PC-9 (cell line): ENCODE measurements at places on chromosomes 2 and 18.

DNA sequence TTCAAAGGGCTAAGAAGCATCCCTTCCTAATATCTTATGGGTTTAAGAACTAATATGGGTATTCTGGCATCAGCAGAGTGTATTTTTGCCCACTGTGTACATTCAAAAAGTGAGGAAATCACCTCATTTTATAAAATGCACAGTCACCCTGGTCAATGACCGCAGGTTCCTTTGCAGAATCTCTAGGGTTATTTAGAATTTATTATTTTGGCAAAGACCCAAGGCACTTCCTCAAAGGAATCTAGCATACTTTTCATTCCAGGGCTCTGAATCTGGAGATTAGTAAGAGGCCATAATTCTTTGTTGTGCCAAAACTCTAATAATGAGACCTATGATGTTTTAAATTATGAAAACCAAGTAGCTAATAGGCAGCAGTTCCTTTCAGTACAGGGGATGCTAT, 27.2 kb upstream of the CDH2 start:
- peak; percentile 66 for DNase-seq

DNA sequence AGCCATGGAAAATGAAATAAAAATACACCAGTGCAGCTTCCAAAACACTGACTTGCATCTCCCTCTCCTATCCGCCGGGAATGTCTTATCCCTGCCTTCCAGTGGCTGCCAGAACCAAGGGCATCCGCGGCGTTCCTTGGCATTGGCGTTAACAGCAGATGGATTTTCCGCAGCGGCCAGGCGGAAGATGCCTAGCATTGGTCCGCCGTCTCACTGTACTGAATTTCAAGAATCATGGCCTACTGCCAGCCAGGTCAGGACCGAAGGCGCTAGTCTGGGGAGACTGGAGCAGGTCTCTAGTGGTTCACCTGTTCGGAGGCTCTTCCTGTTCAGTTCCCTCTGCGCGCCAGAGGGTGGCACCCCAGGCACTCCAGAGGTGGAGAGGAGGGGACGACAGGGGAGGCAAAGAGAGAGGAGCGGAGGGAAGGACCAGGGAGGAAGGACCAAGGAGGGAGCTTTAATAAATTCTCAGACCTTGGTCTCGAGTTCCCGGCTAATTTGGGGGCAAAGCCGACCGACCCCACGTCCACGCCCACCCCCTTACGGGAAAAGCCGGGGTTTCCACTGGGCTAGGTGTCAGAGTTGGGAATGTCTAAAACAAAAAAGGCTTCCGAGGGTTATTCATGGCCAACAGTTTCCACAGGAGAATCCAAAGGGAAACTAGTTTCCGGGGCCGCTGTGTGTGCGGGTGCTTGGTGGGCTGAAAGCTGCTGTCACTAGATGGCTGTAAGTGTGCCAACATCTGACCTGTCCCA, 3.7 kb upstream of the BCL2L11 start:
- no peak for DNase-seq

GRCh38 chr18:36083729-36084128, 16.4 kb upstream of the RPRD1A start:
- no peak for DNase-seq

GRCh38 chr2:202605174-202605573, 29.6 kb upstream of the FAM117B start:
- no peak for DNase-seq

- no peak for DNase-seq
Observed at GRCh38 chr2:1749489-1750119, 5.3 kb upstream of the PXDN start.

DNA sequence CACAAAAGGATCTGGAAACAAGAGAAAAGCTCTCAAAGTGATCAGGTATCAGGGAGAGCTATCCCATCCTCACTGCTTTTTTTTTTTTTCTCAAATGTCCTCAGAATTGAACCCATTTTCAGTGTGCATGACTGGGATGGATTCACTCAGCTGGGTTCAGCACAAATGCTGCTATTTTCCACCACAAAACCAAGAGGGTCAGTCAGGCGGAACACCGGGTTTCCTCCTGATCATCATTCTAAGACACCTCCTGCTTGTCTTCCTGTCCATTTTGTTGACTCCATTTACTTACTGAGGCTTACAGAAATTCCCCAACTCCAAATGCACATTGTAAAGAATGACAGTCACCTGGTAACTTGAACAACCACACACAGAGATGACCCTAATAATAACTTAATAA, 39.9 kb downstream of the CYRIA start:
- no peak for DNase-seq

- no peak for DNase-seq
Observed at GRCh38 chr2:121272596-121272995, 12.4 kb downstream of the TFCP2L1 start.

- peak; percentile 86 for DNase-seq
Observed at GRCh38 chr18:9017167-9017904, 85.2 kb upstream of the NDUFV2 start.

DNA sequence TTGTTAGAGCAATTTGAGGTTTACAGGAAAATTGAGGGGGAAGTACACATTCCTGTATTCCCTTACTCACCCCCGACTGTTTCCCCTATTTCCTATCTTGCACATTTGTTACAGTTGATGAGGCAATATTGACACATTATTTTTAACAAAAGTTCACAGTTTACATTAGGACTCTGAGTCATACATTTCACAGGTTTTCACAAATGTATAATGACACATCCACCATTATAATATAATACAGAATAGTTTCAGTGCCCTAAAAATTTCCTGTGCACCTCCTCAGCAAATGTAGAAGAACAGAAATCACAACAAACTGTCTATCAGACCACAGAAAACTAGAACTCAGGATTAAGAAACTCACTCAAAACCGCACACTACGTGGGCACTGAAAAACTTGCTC, 160.6 kb upstream of the RMP24 start:
- no peak for DNase-seq

DNA sequence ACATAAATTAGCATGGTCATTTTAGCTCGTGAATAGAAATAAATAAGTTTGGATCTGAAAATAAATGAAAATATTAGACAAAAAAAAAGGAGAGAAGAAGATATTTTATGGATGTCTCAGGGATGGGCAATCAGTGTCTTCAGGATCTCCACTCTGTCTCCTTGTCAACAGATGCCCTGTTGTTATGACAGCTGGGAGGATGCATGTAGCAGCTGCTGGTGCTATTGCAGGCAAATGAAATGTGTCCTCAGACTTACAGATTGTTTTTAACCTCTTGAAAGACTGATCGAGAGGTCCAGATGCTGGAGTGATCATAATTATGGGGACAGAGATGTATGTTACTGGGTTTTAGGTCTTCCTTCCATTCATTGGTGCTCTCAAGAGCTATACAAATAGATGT, 24.7 kb upstream of the ARL4C start:
- DNase-seq, result no peak

DNA sequence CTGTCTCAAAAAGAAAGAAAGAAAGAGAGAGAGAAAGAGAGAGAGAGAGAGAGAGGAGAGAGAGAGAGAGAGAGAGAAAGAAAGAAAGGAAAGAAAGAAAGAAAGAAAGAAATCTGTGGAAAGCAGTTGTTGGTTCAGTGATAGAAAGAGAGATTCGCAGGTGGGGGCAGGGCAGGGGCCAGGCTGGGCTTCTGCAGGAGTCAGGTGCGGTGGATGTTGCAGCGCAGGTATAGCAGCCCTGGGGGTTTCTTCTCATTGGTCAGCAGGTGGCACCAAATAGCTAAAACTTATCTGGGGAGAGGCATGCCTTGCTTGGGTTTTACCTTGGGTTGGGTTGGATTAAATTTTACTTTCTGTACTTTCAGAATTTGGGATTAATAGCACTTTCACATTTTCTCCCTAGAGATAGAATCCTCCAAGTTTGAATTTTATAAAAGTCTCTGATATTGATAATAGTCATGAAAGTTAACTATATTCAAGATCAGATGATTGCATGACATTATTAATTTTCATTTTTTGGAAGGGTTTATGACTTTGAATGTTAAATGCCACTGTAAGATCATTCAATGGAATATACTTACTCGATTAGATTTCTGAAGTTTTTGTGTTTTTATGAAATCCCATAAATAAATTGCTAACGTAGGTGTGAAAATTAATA, 66.6 kb downstream of the SPTBN1 start:
- peak; percentile 79 for DNase-seq

DNA sequence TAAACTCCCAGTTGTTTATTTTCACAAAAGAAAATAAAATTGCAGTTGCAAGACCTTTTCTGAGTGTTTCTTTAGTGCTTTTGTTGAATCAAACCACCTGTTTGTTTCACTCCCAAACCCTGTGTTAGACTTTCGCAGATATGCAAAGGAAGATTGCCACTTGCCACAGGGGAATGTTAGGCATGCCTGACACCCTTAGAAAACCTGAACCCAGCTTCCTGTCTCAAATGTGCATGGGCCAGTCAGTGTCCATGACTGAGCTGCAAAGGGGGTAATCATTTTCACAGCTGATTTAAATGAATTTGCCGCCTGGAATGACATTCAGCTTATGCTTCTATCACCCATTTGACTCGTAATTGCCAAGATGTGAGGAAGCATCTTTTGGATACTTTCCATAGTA, 17.5 kb downstream of the TGOLN2 start:
- no peak for DNase-seq

DNA sequence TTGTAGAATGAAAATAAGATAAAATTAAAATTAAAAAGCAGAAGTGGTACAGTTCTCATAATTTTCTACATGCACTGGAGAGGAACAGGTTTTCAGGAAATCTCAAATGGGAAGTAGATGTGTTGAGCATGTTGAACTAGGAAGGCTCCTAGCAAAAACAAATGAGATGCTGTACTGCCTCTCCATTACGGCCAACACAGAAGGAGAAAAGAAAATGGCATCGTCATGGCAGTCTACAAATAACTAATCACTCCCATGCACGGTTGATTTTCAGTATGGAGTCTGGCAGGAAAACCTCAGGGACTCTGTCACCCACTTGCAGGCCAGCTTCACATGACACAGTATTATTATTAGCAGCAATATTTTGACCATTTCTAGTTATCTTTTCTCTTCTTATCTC, 278.7 kb downstream of the NRXN1 start:
- DNase-seq, result no peak

GRCh38 chr2:104254017-104254416, 599.9 kb upstream of the POU3F3 start:
- no peak for DNase-seq

- DNase-seq, result no peak
Observed at GRCh38 chr2:118968961-118969733, 27.2 kb downstream of the MARCO start.

- DNase-seq, result no peak
Observed at GRCh38 chr2:236813766-236814165, 244.1 kb downstream of the ACKR3 start.

GRCh38 chr18:58313491-58314032, 269.5 kb downstream of the NEDD4L start:
- no peak for DNase-seq

DNA sequence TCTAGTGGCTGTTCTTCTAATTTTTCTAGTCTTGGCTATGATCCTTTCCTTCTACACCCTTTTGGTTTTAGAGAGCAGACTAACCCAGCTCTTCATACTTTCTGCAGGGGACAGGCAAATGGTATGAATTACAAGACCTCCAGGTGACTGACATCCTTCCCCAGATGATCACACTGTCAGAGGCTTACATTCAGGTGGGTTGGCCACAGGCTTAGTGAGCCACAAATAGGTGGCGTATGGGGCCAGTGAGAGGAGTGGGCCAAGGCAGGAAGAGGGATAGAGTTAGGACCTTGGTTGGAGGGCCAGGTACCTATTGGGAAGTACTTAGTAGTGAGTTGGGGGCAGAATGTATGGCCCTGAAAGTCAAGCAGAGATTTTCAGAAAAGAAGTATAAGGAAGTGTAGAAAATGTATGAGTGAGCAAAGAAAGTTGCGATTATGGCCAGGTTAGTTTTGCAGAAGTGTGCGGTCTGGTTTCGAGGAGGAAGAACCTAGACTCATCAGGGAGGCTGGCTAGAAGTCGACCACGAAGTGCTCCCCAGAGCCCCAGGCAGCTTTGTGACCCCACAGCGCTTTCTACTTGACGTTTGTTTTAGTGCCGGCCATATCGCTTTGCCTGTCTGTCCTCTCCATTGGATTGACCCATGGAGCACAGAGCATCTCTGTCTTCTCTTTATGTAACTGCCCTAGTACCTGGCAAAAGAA, 20.0 kb downstream of the SFTPB start:
- DNase-seq, result no peak

- no peak for DNase-seq
Observed at GRCh38 chr2:58186501-58186900, 54.6 kb downstream of the FANCL start.

DNA sequence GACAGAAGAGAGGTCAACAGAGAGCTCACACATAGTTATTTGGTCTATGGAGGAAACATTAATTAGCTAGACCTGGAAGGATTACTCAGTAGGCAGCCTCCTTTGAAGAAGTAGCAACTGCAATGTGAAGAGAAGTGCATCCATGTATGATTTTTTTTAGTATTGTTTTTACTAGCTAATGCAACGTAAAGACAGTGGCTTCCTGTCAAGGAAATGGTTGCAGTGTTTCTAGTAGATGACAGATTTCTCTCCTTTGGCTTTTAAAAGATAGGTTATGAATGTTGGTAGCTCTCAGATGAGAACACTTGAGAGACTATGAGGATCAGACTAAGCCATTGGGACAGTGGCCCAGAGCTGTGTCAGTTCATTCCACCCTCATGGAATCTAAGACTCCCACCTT, 175.8 kb downstream of the AGPS start:
- no peak for DNase-seq

GRCh38 chr2:11292464-11293255, 51.8 kb downstream of the ROCK2 start:
- DNase-seq, result no peak

DNA sequence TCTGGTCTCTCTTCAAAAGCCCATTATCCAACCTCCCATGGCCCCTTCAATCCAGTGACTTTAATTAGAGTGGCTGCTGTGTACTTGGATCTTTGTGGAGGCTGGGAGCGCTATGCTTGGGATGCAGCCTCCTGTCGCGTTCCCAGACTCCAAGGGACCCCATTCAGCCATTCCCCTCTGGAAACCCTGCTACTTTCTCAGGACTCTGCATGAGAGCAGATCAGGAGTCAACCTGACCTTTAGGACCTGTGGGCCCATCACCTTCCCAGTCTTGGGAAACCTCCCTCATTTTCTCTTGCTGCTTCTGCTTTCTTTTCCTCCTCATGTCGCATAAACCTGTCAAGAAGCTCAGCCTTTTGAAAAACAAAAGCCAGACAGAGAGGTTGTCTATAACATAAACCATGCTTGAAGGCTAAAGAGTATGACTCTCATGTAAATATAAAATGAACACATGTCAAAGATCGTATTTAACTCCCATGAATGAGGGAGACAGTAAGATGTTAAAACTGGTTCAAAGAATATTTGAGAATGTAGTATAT, 143.1 kb upstream of the PELI1 start:
- DNase-seq, result no peak
